ENCODE measurements at places on chromosomes 4 and X.

DNA sequence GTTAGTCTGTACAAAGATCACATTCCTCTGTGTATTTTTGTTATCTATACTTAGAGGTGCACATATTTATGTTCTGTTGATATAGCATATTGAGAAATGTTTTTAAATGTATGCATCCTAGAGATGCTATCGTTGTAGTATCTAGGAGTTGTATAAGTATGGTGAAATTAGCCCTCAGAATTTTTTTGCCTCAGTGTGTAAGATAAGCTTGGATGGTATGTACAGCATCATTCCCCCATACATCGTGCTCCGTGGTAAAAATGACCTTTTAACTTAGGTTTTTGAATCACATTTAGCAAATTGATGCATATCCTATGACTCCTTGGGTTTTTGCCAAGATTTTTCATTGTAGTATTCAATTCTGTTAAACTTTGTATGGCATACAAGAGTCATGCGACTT is 113.5 kb downstream of the RPA4 start:
- no peak for DNase-seq

GRCh38 chr4:149164282-149164681 is 651.4 kb downstream of the IQCM start:
- no peak for DNase-seq

- DNase-seq: no peak
These were observed 215.3 kb upstream of the CTSO start for GRCh38 chr4:156169011-156169410.

DNA sequence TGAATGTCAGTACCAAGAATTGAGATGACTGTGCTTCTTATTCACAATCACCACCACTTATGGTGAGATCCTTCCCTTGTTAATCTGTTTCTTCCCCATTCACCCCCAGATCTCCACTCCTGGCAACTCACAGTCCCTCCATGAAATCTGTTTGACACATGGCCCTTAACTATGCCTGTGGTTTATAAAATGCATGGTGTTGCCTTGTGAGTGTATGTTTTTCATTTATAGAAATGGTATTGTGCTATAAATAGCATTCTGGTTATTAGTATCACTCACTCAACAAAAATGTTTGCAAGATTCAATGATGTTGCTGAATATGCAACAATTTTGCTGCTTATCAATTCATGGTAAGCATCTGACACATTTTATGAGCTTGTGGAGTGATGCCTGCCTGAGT is 131.0 kb downstream of the PRKX start:
- DNase-seq: no peak

GRCh38 chr4:109046471-109047201 is 255.8 kb downstream of the COL25A1 start:
- no peak for DNase-seq

GRCh38 chr4:31998807-31999206 is 1278.6 kb downstream of the PCDH7 start:
- DNase-seq: no peak

GRCh38 chrX:51568586-51568985 is 50.1 kb downstream of the CENPVL3 start:
- DNase-seq: no peak

- no peak for DNase-seq
These were observed 54.7 kb downstream of the SLC9A6 start for GRCh38 chrX:136039968-136040367.

GRCh38 chr4:55117511-55117910 is 7.9 kb downstream of the KDR start:
- no peak for DNase-seq

DNA sequence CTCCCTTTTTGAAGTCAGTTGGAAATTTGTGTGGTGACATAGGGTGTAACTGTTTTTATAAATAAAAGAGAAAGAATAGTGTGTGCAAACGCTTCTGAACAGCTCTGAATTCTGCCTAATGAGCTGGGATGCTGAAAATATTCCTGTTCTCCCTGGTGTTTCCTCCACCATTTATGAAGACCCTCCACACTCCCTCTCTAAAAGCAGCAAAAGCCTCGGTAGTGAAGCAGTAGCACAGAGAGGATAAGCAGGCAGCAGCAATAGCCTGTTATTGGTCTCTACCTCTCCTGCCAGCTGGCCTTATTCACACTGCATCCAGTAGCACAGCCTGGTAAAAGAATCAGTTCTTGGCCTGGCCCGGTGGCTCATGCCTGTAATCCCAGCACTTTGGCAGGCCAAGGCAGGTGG is 406.1 kb downstream of the IQCM start:
- DNase-seq: no peak

- DNase-seq: no peak
These were observed 77.8 kb downstream of the KLHL13 start for GRCh38 chrX:118038614-118039365.

GRCh38 chrX:50036426-50036825 is 114.0 kb downstream of the CLCN5 start:
- no peak for DNase-seq

- DNase-seq: no peak
These were observed 433.6 kb upstream of the PPP1R2C start for GRCh38 chrX:43211570-43211969.

- DNase-seq: no peak
These were observed 276.5 kb upstream of the AGTR2 start for GRCh38 chrX:115894087-115894486.

Data from activated CD4-positive, CD25-positive, alpha-beta regulatory T cell (primary cell).